ENCODE measurements at places on chromosomes 11 and 22.

- DNase-seq: no peak
Measured at GRCh38 chr22:41846268-41846987, 13.5 kb downstream of the SREBF2 start.

DNA sequence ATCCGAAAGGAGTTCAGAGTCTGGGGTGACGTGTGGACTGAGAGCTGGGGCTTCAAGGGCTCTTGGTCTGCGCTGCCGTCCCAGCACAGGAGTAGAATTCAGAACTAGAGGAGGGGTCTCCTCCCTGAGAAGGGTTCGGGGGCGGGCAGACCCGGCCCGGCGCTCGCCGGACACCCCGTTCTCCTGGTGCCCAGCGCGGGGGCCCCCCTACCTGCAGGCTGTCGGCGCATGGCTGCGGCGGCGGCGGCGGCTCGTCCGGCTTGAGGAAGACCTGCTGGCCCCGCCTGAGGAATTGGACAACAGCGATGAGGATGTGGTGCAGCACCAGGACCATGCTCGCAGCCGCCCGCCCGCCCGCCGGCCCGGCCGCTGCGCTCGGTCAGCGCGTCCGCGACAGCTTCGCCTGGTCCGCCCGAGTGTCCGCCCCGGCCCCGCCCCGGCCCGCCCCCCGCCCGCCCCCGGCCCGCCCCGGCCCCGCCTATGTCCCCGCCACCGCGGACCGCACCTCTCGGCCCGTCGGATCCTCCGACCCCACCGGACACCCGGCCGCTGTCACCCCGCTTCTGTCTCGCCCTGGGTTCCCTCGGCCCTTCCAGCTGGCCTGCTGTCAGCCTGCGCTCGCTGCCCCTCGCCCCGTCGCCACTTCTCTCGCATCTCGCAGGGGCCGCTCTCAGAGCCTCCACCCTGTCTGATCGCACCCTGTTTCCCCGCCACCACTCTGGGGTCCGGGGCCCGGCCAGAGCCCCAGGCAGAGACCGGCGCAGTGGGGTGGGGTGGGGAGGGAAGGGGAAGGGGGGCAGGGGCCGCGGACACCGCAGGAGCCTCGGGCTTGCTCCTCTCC lies 32.0 kb downstream of the PDE2A start:
- DNase-seq: no peak

GRCh38 chr11:74278721-74279161 lies 32.7 kb downstream of the P4HA3 start:
- no peak for DNase-seq

DNA sequence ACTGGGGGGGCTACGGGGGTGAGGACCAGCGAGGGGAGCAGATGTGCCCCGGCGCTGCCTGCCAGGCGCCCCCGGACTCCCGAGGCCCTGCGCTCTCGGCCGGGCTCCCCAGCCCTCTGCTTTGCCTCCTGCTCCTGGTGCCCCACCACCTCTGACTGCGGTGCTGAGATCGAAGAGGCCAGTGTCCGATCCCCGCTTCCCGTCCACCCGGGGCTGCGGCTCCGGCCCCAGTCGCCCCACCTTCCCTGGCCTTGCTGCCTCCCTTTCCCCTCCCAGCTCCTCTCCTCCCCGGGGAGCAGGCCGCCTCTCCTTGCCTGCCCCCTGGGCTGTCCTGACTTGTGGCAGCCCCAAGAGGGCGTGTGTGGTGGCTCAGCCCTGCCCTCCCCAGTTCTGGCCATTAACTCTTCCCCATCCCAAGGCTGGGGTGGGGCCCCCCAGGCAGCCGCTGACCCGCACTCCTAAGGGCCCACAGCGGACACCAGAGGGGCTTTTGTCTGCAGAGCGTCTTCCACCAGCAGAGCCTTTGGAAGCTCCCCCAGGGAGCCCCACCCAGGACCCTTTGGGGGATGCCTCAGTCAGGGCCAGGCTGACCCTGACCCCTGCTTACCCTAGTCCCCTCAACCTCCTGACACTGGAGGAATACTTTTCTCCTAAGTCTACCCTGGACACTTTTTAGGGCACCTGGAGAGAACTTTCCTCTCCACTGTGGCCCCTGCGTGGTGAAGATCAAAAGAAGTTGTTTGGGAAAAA lies 16.6 kb downstream of the RTN4RL2 start:
- DNase-seq: no peak

DNA sequence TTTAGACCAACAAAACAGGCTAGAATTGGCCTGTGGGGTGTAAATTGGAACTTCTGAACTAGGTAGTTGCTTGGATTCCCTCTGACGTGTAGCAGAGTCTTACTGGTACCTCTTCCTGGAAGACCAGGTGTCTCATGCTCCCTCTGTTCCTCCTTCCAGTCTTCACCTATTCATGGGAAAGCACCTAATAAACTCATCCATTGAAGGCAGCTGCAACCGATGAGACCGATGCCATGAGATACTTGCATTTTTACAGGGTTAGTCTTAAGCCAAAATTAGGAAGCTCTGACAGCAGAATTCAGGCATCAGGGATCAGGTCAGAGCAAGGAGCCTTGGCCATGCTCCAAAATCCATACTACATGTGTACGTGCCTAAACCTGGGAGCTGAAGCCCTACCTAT lies 13.2 kb upstream of the HEPHL1 start:
- no peak for DNase-seq

- no peak for DNase-seq
Measured at GRCh38 chr11:121035780-121036179, 11.9 kb downstream of the TBCEL start.

GRCh38 chr11:77789731-77790476 lies 30.6 kb downstream of the RSF1 start:
- no peak for DNase-seq

DNA sequence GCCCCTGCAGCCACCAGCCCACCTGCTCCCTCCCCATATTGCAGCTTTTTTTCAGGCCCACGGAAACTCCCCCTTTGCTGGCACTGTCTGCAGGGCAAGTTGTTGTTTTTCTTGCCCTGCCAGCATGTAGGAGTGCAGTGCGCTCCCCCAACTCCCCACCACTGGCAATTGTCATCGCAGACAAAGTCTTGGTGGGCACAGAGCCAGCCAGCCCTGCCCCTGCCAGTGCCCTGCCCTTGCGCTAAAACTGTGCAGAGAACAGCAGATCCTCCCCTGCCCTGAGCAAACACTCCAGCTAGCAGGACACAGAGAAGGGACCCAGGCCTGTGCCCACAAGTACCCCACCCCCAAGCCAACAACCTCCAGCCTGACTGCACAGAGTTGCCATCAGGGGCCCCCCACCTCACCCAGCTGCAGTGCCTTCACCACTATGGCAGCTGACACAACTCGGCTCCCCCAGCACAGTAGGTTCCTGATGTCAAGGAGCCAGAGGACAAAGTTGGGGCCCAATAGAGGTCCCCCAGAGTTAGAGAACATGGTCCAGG lies 158.1 kb upstream of the ARHGAP42 start:
- no peak for DNase-seq

- no peak for DNase-seq
Measured at GRCh38 chr11:72271980-72272379, 28.0 kb upstream of the PHOX2A start.

GRCh38 chr11:129639300-129639699 lies 176.3 kb upstream of the TMEM45B start:
- DNase-seq: no peak

DNA sequence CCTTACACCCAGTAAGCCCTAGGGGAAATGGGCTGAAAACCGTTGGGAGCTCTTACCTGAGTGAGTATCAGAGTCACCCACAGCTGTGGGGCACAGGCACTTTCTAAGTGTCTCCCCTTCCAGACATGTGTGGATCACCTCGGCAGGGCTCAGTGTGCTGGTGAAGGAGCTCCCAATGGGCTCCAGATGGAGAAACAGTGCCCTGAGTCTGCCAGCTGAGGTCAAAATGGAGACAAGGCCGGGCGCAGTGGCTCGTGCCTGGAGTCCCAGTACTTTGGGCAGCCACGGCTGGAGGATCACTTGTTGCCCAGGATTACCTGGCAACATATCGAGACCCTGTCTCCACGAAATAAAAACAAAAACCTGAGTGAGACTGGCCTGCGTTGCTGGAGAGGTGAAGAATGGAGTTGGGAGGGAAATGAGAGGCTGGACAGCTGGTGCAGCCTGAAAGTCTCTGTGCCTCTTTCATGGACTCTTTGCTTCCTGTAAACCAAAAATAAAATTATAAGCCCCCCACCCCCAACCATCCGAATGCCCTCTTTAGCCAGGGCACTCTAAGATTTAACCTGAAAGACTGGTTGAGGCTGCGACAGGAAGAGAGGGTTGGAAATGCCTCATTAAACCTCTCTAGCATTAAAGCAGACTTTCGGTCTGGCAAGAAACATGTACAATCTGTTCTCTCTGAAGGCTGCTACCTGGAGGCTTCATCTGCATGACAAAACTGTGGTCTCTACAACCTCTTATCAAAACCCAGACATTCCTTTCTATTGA lies 111.8 kb downstream of the SNX19 start:
- peak; percentile 45 for DNase-seq
